ENCODE measurements at places on chromosomes 6 and 20. TPM values are rescaled to one million over a fixed set of nuclear protein-coding genes. Genes with fewer than 3 reads are reported as not detected.

The SOX18 gene
- total RNA-seq: 0.23 TPM

The TM9SF4 gene
- total RNA-seq: 38.4 TPM

The RAET1E gene
- not detected for total RNA-seq

GRCh38 chr20:59751075-59751711, 146.9 kb downstream of the PHACTR3 start:
- H3K36me3 ChIP-seq: no peaks in the 10 kb centered on the region
- no peaks in the 10 kb centered on the region for H3K4me1 ChIP-seq
- H3K27me3 ChIP-seq: no peaks in the 10 kb centered on the region
- H3K27ac ChIP-seq: no peak overlapping the region
- H3K4me3 ChIP-seq: no peak overlapping the region

GRCh38 chr20:5377484-5377883, 60.7 kb upstream of the PROKR2 start:
- no peaks in the 10 kb centered on the region for H3K27me3 ChIP-seq
- H3K4me3 ChIP-seq: no peak overlapping the region
- H3K27ac ChIP-seq: no peak overlapping the region
- H3K36me3 ChIP-seq: no peaks in the 10 kb centered on the region
- no peaks in the 10 kb centered on the region for H3K4me1 ChIP-seq

DNA sequence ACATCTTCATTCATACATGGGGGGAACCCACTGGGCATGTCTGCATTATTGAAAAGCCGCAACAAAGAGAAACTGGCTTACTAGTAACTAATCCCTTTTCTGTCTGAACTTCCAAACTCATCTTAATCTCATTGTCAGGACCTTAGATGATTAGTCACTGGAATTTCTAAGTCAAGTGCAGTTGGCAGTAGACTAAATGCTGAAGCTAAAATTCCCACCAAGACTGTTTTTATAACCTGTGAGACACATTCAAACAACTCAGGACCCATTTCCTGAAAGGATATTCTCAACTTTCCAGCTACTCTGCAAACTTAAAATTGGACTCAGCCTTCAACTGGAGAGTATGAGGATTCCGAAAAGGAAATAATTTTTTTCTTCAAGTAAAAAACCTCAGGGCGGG, 94.8 kb upstream of the SCAF8 start:
- no peaks in the 10 kb centered on the region for H3K27me3 ChIP-seq
- H3K4me3 ChIP-seq: no peak overlapping the region
- no peak overlapping the region for H3K27ac ChIP-seq

DNA sequence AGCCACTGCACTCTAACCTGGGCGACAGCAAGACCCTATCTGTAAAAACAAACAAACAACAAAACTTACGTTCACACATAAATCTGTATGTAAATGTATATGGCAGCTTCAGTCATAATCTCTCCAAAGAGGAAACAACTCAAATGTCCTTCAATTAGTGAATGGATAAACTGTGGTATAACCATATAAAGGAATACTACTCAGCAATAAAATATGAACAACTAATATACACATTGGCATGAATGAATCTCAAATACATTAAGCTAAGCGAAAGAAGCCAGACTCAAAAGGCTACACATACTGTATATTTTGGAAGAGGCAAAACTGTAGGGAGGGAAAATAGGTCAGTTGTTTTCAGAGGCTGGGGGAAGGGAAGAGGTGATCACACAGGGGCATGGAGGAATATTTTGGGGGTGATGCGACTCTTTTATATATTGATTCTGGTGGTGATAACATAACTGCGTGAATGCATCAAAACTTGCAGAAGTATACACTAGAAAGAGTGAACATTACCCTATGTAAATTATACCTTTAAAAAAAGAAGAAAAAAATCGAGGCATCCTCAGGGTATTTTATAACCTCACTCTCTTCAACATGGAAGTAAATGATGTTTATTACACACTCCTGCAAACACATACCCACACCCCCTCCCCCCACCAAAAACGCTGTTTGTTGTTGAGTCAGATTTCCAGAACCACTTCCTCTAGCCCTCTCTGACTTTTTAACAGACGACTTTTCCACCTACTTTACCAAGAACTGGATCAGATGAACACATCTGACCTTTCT, 115.2 kb upstream of the RNF24 start:
- no peak overlapping the region for H3K27ac ChIP-seq
- H3K4me3 ChIP-seq: no peak overlapping the region
- no peaks in the 10 kb centered on the region for H3K27me3 ChIP-seq
- H3K4me1 ChIP-seq: no peaks in the 10 kb centered on the region
- H3K36me3 ChIP-seq: no peaks in the 10 kb centered on the region
- no peak for DNase-seq

GRCh38 chr6:73134588-73134987, 90.7 kb downstream of the KHDC1L start:
- no peaks in the 10 kb centered on the region for H3K36me3 ChIP-seq
- H3K4me3 ChIP-seq: no peak overlapping the region
- DNase-seq: peak; percentile 97

GRCh38 chr6:43838276-43839036, 68.4 kb downstream of the VEGFA start:
- no peak overlapping the region for H3K27ac ChIP-seq
- no peak for DNase-seq
- H3K4me1 ChIP-seq: no peaks in the 10 kb centered on the region
- no peak overlapping the region for H3K4me3 ChIP-seq
- H3K27me3 ChIP-seq: no peaks in the 10 kb centered on the region

DNA sequence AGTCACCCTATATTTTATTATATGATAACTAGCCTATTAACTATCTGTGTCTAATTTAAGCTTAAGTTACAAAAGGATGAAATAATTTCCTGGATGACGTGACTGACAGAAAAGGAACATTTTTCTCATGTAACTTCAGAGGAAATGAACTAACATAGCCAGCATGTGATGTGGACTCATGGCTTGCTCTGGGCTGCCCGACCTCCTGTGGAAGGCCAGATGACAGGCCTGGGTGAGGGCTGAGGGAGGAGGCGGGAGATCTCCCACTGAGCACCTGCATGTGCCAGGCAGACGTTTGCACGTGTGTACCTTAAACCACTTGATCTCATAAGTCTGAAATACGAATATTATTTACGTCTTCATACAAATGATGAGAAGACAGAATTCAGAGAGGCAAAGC, 321.1 kb downstream of the SYNE1 start:
- H3K27ac ChIP-seq: no peak overlapping the region
- H3K4me3 ChIP-seq: no peak overlapping the region
- H3K27me3 ChIP-seq: no peaks in the 10 kb centered on the region
- H3K4me1 ChIP-seq: no peaks in the 10 kb centered on the region

DNA sequence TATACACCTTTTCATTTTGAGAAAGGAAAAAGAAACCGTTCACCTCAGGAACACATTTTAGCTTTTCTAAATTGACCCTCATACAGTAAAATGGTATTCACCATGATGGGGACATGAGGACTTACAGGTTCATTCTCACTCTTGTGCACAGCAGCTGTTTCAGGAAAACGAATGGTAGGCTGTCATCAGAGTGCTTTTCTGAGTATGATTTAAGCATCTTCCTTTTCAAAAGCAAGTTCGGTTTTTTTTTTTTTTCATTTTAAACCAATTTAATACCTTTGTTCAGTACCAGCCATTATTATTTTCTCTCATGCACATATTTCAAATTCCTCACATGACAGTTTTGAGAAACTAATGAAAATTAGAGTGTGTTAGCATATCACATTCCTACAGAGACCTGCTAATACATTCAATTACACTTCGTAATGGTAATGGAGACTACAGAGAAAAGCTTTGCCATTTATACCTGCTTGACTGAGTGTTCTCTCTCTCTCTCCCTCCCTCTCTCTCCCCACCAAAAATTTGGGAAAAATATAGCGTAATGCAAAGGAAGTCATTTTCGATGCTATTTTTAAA, 129.2 kb downstream of the SAMD5 start:
- no peak for DNase-seq
- H3K27me3 ChIP-seq: no peaks in the 10 kb centered on the region
- H3K27ac ChIP-seq: no peak overlapping the region
- no peaks in the 10 kb centered on the region for H3K36me3 ChIP-seq
- H3K4me3 ChIP-seq: no peak overlapping the region

DNA sequence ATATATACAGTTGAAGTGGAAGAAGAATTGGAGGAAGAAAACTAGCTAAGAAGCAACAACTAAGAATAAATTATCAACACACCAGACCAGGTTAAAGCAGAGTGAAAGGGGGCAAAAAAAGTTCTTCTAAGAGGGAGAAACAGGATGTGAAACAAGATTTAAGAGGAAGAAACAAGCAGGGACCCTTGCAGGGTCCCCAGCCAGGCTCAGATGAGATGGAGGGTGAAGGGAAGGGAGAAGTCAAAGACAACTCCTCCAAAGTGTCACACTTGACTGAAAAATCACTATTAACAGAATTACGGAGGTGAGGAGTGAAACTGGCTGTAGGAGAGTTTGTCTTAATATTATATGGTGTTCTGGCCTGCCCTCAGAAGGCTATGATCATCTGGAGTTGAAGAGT, 65.4 kb downstream of the MTFR2 start:
- H3K4me3 ChIP-seq: no peak overlapping the region
- H3K4me1 ChIP-seq: no peaks in the 10 kb centered on the region
- H3K27me3 ChIP-seq: no peaks in the 10 kb centered on the region
- no peak for DNase-seq

DNA sequence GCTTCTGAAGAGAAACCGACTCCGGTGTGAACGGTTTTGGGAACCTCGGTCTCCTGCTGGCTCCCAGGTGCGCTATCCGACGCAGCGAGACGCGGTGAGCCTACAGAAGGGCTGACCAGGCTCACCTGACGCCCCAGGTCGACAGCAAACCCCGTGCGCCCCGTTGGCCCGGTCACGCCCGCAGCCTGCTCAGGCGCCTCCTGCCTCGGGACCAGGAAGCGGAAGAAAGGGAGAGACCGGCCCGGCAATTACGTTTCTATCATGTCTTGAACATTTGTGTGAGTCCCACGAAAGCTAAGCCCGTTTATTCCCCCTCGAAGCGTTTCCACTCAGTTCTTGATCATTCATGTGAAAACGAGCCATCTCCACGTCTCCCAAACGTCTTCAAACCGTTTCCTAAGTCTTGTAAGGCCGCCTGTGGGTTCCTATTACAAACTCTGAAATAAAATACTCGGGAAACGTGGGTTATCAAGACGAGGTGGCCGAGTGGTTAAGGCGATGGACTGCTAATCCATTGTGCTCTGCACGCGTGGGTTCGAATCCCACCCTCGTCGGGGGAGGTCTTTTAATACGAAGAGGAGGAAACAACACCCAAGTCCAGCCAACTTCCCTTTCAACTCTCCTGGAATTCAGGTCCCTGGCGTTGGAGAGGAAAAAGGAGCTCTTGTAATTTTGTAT, 150.5 kb upstream of the PRSS16 start:
- no peaks in the 10 kb centered on the region for H3K27me3 ChIP-seq
- H3K4me1 ChIP-seq: no peaks in the 10 kb centered on the region
- peak overlapping the region; percentile 85 for H3K4me3 ChIP-seq
- no peak overlapping the region for H3K27ac ChIP-seq
- no peaks in the 10 kb centered on the region for H3K36me3 ChIP-seq
- DNase-seq: peak; percentile 79

DNA sequence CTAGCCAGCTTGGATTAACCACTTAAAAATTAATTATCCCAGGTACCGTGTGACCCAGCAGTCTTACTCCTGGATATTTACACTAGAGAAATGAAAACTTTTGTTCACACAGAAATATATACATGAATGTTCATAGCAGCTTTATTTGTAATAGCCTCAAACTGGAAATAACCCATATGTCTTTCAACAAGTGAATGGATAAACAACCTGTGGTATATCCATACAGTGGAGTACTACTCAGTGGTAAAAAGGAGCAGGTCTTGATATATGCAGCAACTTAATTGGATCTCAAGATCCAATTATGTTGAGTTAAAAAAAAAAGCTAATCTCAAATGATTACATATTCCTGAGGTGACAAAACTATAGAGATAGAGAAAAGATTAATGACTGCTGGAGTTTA, 381.4 kb downstream of the CDKAL1 start:
- H3K27me3 ChIP-seq: no peaks in the 10 kb centered on the region
- H3K4me1 ChIP-seq: no peaks in the 10 kb centered on the region
- H3K36me3 ChIP-seq: no peaks in the 10 kb centered on the region
- H3K4me3 ChIP-seq: no peak overlapping the region
- no peak for DNase-seq

- DNase-seq: no peak
- no peaks in the 10 kb centered on the region for H3K4me1 ChIP-seq
- no peaks in the 10 kb centered on the region for H3K36me3 ChIP-seq
- no peaks in the 10 kb centered on the region for H3K27me3 ChIP-seq
- no peak overlapping the region for H3K27ac ChIP-seq
- H3K4me3 ChIP-seq: no peak overlapping the region
Measured at GRCh38 chr6:162864911-162865310, 137.1 kb downstream of the PACRG start.

DNA sequence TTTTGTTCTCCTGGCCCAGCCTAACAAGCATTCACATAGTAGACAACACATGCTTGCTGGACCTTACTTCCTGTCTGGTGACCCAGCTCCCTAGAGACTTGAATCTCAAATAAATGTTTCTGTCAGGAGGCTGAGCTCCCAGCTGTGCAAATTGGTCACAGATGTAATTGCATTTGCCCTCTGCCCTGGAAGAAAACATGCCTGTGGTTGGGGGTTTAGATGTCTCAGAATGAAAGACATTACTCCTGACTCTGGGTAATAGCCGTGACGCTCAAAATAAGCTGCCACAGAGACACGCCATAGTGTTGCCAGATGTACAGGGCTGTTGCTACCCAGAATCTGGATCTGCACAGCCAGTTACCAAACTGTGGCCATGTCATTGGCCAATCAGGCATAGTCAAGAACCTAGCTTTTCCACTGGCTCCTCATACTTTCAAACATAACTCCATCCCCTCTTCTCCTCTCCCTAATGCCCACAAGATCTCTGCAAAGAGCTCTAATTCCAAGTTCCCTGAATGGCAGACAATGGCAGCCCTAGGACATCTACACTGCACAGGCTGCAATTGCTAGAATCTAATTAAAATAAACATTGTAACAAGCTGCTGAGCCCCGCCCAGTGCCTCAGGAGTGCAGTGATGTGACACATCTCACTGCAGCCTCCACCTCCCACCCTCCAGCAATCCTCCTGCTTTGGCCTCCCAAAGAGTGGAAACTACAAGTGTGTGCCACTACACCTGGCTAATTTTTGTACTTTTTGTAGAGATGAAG, 32.8 kb upstream of the GMPR start:
- no peak overlapping the region for H3K27ac ChIP-seq
- no peak overlapping the region for H3K4me3 ChIP-seq
- H3K4me1 ChIP-seq: no peaks in the 10 kb centered on the region
- H3K36me3 ChIP-seq: no peaks in the 10 kb centered on the region

DNA sequence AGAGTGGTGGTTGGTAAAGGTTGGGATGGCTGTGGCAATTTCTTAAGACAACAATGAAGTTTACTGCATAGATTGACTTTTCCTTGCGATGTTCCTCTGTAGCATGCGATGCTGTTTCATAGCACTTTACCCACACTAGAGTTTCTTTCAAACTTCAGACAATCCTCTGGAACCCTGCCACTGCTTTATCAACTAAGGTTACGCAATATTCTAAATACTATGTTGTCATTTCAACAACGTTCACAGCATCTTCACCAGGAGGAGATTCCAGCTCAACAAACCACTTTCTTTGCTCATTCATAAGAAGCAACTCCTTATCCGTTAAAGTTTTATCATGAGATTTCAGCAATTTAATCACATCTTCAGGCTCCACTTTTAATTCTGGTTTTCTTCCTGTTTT, 161.2 kb upstream of the NRSN1 start:
- no peak for DNase-seq
- no peak overlapping the region for H3K27ac ChIP-seq
- H3K4me3 ChIP-seq: no peak overlapping the region
- H3K36me3 ChIP-seq: no peaks in the 10 kb centered on the region
- H3K27me3 ChIP-seq: no peaks in the 10 kb centered on the region

GRCh38 chr20:44489223-44489622, 13.5 kb downstream of the TTPAL start:
- no peak overlapping the region for H3K27ac ChIP-seq
- H3K27me3 ChIP-seq: no peaks in the 10 kb centered on the region
- H3K36me3 ChIP-seq: peaks cover 8% of the 10 kb centered on the region
- H3K4me1 ChIP-seq: no peaks in the 10 kb centered on the region
- DNase-seq: no peak
- H3K4me3 ChIP-seq: no peak overlapping the region

Measured in H1 (cell line).